ENCODE measurements at places on chromosomes 4 and X.

- DNase-seq: no peak
These were observed 2.5 kb downstream of the SEPTIN11 start for GRCh38 chr4:76952071-76952470.

GRCh38 chr4:47374477-47374876 lies 89.0 kb downstream of the COMMD8 start:
- DNase-seq: no peak

GRCh38 chrX:77640702-77641101 lies 145.3 kb downstream of the ATRX start:
- DNase-seq: no peak

- DNase-seq: no peak
These were observed 236.8 kb downstream of the ARHGAP10 start for GRCh38 chr4:147968641-147969040.

DNA sequence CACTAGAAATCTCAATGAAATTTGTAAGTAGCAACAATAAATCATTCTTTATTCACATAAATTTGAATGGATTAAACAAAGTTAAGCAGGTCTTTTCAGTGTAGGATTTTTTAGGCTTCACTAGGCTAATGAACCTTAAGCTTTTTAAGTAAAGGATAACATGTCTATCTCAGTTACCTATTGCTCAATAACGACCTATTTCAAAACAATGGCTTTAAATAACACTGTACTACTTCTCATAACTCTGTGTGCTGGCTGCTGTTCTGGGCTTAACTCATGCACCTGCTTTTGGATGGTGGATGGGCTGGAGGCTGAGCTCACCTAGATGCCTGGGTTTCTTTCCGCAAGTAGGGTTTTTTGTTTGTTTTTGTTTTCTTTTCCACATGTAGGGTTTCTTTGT lies 495.0 kb upstream of the SLIT2 start:
- DNase-seq: no peak

GRCh38 chr4:86032476-86033022 lies 327.3 kb downstream of the MAPK10 start:
- DNase-seq: no peak

DNA sequence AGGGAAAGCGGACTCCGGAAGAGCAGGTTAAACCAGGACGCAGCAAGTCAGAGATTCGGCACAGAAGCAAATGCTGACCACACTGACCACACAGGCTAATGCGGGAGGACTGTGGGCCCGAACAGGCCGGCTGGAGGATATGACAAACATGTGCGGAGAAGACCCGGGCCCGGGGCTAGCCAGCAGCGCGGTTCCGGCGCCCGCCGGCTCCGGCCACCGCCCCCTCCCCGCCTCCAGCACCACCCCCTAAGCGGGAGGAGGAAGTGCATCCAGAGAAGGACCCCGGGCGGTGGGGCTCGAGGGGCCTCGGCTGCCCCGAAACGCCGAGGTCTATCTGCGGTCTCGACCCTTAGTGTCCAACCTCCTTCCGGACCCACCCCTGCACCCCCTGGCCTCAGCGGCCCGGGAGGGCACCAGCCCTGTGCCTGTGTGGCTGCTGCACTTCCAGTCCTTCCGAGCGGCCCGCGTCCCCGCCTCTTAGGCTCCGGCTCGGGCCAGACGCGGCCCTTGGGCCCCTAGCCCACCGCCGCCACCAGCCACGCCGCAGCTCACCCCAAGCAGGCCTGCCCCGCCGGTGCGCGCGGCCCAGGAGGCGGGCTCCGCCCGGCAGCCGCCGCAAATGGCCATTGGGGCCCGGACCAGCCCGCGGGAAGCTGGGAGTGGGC lies 2.1 kb downstream of the ELOVL6 start:
- peak; percentile 31 for DNase-seq

- DNase-seq: no peak
These were observed 9.6 kb upstream of the OTUD4 start for GRCh38 chr4:145189981-145190380.

- DNase-seq: no peak
These were observed 83.3 kb downstream of the HPRT1 start for GRCh38 chrX:134543288-134543687.

GRCh38 chrX:40290517-40290916 lies 192.8 kb upstream of the BCOR start:
- DNase-seq: no peak

GRCh38 chr4:177171588-177171987 lies 138.1 kb upstream of the NEIL3 start:
- no peak for DNase-seq

All from stimulated activated naive CD4-positive, alpha-beta T cell treated with Interleukin-2 at 50 U/mL for 16 hours (primary cell).